ENCODE measurements at places on chromosomes 11 and 22.
A peak's percentile ranks its signal among the peaks of the same experiment; 100 is the strongest.

DNA sequence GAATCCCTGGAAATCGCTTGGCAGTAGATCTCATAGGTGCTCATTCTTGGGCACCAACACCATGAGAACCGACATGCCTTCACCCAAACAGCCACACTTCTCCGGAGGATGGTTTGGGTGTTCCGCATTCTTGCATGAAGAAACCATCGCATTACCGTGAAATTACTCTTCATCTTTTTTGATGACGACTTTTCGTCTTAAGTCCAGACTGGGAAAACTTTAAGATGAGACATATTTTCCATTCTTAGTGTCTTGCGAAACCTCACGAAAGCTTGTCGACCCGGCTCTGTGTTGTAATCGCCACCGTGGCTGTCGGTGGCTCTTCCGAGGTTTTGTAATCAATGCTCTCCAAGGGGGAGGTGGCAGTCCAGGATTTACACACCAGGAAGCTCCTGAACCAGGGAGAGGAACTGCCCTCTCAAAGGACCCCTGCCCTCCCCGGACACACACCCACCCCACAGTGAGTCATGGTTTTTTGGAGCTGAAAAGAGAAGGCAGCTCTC, 1.7 kb downstream of the TOM1 start:
- DNase-seq = peak; percentile 25

DNA sequence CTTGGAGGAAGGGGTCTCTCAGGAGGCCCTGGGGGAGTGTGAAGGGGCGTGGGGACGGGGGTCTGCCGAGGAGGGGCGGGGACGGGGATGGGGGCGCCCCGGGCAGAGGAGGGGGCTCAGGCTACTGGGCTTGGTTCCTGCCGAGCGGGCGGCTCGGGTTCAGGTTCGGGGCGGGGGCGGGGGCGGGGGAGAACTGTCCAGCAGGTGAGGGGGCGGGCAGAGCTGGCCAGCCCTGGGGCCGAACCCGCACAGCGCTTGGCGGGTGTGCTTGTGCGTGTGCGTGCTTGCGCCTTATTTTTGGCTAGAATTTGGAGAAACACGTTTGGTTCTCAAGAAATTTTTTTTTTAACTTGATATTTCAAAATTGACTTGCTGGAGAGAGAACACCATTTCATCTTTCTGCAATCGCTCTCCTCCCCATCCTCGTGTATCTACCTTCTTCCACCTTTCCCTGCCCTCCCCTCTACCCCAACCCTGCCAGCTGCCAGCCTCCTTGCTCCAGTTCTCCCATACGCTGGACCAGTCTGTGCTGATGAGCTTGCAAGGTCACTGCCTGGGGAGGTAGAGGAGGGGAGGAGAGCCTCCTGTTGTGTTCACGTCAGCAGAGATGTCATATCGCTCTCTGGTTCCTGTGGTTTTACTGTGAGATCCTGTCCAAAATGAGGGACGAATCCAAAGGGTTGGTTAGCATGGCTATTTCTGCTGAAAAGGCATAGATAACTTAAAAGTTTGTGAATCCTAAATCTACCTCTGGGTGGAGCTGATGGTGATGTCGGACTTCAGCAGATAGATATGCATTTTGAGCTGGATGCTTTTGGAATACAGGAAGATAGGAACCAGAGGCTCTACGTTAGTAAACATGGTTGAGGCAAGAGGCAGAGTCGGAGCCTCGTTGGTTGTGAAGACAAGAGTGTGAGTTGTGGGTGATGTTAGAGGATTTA, 668 bp downstream of the MADD start:
- DNase-seq = peak; percentile 52

DNA sequence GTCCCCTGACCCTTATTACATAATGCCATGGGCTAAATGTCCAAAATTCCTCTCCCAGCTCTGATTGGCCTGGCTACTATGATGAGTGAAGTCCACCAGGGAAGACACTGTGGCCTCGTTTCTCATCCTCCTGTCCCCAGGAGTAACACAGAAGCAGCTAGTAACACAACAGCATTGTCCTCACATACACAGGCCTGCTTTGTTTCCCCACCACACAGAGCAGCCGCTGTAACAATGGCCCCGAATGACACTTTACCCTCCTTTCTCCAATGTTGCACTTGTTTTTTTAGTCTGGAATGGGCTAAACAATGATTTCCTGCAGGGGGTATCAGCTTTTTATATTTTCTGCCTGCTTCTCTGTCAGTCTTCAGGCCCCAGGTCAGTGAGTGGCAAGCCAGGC, at the start of gene PRR5L:
Gene PRR5L, plus strand, starts transcription at position 363 of the 400 bp plus-strand sequence. CDS start 104,834 bp downstream, outside the sequence.
- no peak for DNase-seq

DNA sequence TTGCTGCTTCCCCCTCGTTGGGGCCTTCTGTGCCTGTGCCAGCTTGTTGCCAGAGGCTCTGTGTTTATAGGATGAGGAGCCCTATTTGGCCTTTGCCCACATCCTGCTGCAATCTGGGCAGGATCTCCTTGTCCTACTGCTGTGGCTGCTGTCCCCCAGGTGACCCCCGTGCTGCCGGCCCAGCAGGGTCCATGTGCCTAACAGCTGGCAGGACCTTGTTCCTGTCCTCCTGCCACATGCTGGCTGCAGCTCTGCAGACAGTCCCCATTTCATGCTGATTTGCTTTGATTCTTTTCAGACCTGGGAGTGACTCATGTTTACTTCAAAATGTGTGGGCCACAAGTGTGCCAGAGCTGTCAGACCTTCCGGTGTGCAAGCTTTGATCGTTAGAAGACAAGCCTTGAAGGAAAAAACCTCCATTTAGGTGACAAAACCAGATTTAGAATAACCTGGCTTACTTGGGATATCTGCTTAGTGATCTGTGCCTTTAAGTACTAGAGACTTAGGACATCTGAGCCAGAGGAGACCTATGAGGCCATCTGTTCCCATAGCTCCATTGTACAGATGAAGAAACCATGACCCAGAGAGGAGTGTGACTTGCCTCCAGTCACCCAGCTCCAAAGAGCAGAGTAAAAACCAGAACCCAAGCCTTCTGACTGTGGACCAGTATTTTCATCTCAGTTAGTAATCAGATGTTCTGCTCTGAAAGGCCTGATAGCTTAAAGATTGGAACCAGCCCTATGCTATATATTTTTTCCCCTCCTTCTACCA, 11.1 kb downstream of the NAV2 start:
- DNase-seq = peak; percentile 60

DNA sequence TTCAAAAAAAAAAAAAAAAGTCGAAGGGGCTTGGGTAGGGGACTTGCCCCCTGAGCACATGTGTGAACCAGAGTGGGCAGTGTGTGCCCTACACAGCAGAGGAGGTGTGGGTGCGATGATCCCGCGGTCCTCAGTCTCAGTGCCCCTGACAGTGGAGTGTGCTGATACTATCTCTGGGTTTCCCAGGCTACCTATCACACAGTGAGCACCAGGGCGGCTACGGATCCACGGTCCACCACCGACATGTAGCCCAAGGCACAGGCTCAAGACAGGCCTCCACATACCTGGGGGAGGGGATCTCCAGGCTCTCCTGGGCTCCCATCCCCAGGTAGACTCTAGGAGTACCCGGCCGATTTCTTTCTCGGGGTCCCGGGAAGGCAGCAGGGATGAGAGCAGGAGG, 9.1 kb downstream of the B3GAT1 start:
- no peak for DNase-seq

- no peak for DNase-seq
Observed at GRCh38 chr11:2127482-2128129, 11.6 kb downstream of the IGF2 start.

Data from CD4-positive, alpha-beta T cell treated with Interleukin-21 for 1 hour (primary cell).